ENCODE measurements at places on chromosomes 2 and 18.

GRCh38 chr18:62177271-62177670 is 9.6 kb downstream of the PIGN start:
- no peak for DNase-seq

DNA sequence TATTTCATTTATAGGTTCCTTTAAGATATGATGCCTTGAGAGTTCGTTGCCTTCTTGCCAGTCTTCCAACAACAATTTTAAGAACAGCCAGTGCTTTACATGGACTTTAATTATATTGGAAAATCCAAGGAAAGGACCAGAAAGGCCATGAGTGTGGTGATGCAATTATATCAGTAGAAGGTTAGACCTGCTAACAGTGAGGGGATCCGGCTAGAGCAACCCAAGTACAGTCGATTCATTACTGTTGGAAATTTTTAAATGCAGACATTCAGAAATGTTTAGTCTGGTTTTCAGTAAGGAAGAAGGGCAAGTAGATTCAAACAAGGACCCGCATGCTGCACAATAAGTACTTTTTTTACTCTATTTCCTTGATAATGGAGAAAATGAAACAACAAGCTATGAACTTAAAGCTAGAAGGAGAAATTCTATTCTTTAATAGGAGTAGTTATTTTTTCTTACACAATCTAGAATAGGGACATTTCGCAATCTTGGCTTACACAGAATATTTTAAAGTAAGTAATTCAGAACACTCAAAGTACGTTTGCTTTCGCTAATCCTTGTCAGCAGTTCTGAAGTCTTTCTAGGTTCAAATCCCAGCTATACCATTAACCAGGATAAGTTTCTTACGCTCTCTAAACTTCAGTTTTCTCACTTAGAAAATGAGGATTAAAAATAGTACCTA is 405.5 kb downstream of the MEIS1 start:
- no peak for DNase-seq

GRCh38 chr2:34705551-34706247 is 1106.6 kb upstream of the FAM98A start:
- DNase-seq = no peak

DNA sequence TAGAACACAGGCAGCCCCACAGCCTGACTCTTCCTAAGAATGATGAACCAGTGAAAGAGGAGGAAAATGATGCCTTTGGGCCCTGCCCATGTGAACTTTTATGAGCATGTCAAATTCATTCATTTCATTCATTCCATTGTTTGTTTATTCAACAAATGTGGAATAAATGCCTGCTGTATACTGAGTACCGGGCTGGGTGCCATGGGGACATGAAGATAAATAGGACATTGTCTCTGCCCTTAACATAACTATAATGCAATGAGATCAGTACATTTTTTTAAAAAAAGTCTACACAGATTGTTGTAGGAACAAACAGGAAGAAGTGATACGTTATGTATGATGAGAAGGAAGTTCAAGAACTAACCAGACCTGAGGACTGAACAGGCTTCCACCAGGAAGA is 14.7 kb downstream of the MREG start:
- no peak for DNase-seq

- DNase-seq = no peak
These were observed 69.0 kb upstream of the ASAP2 start for GRCh38 chr2:9137379-9138150.

GRCh38 chr2:60408207-60408606 is 145.2 kb downstream of the BCL11A start:
- DNase-seq = no peak

DNA sequence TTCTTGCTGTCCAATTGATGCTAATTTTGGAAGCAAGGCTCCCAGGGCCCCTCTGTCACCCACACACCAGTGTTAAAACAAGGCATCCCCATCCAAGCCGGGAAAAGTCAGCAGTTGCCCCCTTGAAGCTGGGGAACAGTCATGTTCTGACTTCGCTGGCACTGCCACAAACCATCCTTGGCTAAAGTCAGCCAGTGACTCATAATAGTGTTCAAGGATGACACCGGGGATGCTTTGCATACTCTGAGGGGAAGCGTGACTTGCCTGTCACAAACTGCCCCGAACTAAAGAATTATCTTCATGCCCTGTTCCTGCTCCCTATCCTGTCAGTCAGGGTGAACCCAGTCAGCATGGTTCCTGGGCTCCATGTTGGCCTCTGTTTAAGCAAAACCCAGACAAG is 37.0 kb downstream of the TGFA start:
- DNase-seq = no peak

GRCh38 chr2:236180831-236181453 is 12.8 kb upstream of the GBX2 start:
- DNase-seq = no peak

DNA sequence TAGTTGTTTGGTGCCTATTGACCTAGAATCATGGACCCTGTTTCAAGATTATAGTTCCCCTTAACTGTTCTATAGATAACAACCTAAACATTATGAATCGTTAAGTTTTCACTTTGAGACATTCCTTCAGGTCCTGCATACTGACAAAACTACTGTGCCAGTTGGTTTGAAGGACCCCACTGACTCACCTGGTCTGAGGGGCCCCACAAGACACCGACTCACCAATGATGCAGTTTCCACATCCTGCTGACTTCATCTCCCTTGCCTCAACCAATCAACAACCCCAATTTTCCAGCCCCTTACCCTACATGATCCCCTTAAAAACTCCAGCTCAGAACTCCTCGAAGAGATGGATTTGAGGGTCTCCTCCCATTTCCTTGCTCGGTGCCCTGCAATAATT is 89.6 kb upstream of the CCDC141 start:
- DNase-seq = no peak

DNA sequence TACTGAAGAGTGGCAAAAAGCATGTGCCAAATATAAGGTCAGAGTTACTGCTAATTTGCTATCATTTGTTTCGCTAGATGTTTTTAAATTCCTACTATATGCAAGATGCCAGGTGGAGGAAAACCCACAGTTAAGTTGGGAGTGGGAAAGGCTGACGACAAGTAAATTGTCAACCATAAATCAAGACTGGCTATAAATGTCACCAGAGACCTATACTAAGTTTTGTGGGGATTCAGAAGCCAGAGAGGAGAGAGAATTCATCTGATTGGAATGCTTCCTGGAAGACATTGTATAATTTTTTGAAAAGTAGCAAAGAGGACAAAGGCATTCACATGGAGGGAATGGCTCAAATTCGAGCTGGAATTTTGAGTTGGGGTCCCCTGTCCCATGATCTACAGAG is 64.3 kb downstream of the CFAP221 start:
- no peak for DNase-seq
